ENCODE measurements at places on chromosomes 1 and 21.

GRCh38 chr1:53332833-53333232, 5.0 kb upstream of the LRP8 start:
- no peak for DNase-seq

DNA sequence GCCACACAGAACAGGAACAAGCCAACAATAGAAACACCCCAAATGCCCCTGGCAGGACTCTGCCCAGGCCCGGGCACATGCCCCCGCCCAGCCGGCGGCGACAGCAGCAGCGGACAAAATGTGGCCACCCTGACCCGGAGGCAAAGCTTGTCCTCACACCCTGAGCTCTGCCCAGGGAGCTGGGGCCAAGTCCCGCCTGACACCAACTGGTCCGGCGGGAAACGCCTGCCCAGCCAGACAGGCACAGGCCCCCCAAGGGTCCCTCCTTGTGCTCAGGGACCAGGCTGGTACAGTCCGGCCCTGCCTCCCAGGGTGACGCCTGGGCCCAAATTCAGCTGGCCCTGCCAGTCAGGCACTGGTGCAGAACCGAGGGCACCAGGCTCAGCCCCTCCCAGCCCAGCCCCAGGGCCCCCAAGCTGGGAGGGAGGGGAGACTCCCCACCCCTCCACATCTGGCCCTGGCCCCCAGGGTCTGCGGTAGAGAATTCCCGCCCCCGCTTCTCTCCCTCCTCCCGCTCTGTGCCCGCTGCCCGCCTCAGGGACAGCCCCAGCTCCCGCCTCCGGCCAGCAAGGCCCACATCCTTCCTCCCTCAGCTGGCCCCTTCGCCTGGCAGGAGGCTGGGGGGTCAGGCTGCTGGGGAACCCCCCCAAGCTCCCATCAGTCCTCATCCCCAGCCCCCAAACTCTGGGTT, 2.0 kb downstream of the AHDC1 start:
- no peak for DNase-seq

GRCh38 chr1:182174513-182174855, 113.0 kb upstream of the ZNF648 start:
- DNase-seq, result no peak

DNA sequence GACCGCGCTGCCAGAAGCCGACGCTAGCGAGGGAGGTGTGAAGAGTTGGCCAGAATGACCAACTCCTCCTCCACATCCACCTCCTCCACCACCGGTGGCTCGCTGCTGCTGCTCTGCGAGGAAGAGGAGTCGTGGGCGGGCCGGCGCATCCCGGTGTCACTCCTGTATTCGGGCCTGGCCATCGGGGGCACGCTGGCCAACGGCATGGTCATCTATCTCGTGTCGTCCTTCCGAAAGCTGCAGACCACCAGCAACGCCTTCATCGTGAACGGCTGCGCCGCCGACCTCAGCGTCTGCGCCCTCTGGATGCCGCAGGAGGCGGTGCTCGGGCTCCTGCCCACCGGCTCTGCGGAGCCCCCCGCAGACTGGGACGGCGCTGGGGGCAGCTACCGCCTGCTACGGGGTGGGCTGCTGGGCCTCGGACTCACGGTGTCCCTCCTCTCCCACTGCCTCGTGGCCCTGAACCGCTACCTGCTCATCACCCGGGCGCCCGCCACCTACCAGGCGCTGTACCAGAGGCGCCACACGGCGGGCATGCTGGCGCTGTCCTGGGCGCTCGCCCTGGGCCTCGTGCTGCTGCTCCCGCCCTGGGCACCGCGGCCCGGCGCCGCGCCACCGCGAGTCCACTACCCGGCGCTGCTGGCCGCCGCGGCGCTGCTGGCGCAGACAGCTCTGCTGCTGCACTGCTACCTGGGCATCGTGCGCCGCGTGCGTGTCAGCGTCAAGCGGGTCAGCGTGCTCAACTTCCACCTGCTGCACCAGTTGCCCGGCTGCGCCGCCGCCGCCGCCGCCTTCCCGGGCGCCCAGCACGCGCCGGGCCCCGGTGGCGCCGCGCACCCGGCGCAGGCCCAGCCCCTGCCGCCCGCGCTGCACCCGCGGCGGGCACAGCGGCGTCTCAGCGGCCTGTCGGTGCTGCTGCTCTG, 1.2 kb downstream of the GPR88 start:
- no peak for DNase-seq

DNA sequence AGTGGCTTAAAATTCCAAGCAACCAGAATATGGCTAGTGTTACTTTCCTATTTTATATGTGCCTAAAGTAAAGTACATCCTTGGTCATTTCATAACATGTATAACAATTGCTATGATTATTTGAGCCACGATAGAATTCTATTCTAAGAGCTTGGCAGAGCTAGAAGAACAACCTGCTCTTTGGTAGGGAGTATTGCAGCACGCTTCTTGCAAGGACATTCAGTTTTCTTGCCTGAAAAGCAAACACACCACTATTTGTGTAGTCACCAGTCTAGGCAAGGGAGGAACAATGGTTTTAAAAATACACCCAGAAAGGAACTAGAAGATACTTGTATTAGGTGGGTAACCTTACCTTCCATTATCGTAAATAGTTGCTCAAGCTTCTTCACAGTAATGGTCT, 51.5 kb downstream of the CNST start:
- DNase-seq, result no peak

- no peak for DNase-seq
Observed at GRCh38 chr1:64155278-64155677, 48.1 kb upstream of the UBE2U start.

GRCh38 chr1:101128211-101128727, 102.7 kb upstream of the DPH5 start:
- DNase-seq, result no peak

DNA sequence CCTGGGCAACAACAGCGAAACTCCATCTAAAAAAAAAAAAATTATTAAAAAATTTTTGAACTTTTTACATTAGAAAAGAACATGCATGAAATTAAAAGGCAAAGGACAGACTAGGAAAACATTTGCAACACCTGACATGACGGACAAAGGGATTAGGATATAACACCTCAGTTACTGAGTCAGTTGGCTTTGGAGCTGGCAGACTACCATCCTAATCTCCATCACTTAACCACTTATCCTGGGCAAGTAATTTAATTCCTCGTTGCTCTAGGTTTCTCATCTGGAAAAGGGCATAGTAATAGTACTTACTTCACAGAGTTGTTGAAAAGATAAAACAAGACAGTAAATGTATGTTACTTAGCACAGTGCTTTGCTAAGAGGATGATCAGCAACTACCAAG, 11.9 kb downstream of the HECTD3 start:
- DNase-seq, result no peak

- DNase-seq, result no peak
Observed at GRCh38 chr1:185722098-185722497, 12.1 kb upstream of the HMCN1 start.

DNA sequence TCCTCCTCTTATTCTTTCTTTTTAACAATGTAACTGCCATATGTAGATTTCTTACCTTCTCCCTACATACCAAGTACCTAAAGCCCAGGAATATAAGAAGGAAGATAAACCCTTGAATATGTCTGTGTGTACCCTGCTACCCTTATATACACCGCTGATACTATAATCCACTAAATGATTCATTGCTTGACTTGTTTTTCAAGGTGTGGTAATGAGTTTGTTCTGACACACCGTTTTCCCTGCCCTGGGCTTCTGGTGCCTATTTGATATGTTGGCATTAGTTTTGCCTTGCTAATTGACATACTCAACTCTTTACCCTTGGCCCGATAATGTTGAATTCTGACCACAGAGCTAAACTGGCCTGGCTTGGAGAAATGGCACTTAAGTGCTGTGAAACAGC, 64.3 kb downstream of the IL23R start:
- no peak for DNase-seq

- no peak for DNase-seq
Observed at GRCh38 chr21:43376478-43376882, 50.5 kb downstream of the SIK1 start.

- DNase-seq, result peak; percentile 9
Observed at GRCh38 chr1:94237291-94238226, at the start of gene ARHGAP29. Gene ARHGAP29 (minus strand): TSS chr1:94237584. CDS start chr1:94231611, 5,973 bp downstream.

GRCh38 chr1:51564124-51564523, 45.1 kb upstream of the EPS15 start:
- DNase-seq, result no peak

GRCh38 chr1:59718989-59719360, 95.8 kb upstream of the HOOK1 start:
- DNase-seq, result no peak

- no peak for DNase-seq
Observed at GRCh38 chr1:90402893-90403849, 313.9 kb downstream of the BARHL2 start.

GRCh38 chr1:218171302-218171893, 113.7 kb upstream of the RRP15 start:
- no peak for DNase-seq

DNA sequence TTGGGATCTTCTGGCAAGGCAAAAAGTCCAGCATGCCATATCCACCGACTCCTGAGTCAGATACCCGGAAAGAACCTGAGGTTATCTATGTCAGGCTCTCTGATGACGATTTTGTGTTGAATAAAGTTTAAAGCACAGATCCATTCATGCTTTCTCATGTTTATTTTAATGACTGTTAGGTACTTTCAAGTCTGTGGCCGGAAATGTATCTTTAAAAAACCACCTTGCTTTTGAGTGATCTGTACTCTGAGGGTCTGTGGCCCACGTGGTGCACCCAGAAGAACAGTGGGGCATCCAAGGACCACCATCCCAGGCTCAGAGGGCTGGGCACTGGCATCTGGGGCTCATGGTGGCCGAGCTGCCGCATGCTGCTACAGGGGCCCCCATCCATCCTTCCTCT, 30.1 kb upstream of the VASH2 start:
- DNase-seq, result no peak

DNA sequence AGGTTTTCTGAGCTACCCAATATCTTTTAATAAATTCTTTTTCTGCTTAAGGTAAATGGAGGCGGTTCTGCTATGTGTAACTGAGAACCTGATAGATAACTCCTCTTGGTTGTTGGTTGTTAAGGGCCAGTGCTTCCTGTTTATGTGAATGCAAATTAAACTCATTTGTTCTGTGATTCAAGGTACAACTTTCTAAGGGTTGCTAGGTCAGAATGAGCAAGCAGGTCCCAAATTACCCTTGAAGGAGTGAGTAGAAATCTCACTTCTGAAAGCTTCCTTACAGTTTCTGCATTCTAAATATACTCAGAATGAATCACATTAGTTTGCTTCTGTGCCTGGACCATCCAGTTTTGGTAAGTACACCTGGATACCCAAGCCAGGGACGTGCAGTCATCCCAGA, 15.5 kb upstream of the FAM78B start:
- DNase-seq, result no peak

DNA sequence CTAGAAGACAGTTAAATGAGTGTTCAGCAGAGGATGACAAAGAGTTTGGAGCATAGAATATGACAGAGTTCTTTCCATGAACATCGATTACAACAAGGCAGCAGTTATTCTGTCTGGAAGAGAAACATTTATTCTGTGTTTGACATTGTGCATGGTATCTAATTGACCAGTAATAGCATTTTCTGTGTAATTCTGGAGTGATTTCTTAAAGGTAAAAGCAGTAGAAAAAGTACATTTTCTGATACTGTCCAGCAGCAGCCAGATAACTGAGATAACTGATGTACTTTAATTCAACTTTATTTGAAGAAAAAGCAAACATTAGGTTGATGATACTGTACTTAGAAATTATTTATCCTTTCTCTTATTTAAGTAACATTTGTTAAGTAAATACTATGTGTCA, 497.1 kb downstream of the AGBL4 start:
- no peak for DNase-seq

DNA sequence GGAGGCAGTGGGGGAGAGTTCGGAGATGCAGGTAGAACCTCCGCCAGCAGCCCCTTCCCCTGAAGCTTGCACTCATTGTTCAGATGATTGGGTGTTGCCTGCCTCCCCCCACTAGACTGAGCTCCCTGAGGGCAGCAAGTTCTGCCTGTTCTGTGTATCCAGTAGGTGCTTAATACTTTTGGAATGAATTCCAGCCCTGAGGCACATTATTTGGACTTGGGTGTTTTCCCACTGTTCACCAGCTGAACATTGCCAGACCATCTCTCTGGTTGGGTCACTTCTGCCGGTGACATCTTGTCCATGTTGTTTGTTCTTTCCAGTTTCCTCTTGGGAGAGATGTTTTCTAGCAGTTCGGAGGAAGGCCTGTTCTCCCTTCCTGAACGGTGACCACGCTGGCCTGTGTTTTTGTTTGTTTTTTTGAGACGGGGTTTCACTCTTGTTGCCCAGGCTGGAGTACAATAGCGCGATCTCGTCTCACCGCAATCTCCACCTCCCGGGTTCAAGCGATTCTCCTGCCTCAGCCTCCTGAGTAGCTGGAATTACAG, 48.7 kb downstream of the SPSB1 start:
- no peak for DNase-seq

DNA sequence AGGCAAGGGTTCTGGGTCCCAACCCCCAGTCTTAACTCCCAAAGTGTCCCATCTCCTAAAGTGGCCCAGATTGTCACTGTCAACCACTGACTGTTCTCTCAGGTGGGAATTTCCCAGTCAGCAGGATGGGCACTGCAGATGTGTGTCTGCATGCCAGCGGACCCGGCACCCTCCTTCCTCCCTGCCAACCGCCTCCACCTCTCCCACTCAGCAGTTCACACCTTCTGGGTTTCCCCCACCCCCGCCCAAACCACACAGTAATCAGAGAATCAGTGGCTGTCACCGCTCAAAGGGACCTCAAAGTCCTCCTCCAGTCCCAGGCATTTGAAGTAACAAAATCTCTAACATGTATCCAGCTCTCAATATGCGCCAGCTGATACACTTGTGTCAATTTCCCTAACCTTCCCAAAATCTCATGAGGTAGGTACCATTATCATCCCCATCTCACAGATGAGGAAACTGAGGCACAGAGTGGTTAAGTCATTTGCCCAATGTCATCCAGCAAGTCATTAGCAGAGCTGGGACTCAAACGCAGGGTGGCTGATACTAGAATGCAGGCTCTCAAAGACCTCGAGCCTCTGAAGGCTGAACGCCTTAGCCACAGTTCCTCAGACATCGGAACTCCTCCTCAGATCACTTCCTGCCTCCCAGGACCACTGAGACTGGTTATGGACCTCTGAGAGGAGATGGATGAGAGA, 4.8 kb downstream of the RUNX3 start:
- no peak for DNase-seq

GRCh38 chr1:241142493-241142892, 214.5 kb downstream of the RGS7 start:
- no peak for DNase-seq

DNA sequence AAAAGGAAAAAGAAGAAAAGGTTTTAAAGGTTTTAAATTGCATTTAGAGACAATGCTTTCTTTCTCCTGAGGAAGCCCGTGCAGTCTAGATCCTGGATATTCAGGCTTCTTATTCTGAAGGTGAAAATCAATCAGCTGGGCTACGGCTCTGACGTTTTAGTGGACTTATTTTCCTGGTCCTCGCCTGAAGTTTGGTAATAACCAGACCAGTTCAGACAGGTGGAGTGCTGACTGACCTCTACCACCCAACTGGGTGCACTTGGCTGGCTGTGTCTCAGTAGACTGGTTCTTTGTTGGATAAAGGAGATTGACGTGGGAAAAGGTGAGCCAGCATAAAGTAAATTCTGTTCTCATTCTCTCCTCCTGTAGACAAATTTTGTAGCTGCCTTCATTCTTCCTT, 7.2 kb upstream of the ATP1A1 start:
- no peak for DNase-seq
